Spleen (tissue), 13 donors: ENCODE measurements at places on chromosomes 16 and 17.

GRCh38 chr17:69719474-69720048 lies 305.1 kb downstream of the MAP2K6 start:
- no peak for DNase-seq

DNA sequence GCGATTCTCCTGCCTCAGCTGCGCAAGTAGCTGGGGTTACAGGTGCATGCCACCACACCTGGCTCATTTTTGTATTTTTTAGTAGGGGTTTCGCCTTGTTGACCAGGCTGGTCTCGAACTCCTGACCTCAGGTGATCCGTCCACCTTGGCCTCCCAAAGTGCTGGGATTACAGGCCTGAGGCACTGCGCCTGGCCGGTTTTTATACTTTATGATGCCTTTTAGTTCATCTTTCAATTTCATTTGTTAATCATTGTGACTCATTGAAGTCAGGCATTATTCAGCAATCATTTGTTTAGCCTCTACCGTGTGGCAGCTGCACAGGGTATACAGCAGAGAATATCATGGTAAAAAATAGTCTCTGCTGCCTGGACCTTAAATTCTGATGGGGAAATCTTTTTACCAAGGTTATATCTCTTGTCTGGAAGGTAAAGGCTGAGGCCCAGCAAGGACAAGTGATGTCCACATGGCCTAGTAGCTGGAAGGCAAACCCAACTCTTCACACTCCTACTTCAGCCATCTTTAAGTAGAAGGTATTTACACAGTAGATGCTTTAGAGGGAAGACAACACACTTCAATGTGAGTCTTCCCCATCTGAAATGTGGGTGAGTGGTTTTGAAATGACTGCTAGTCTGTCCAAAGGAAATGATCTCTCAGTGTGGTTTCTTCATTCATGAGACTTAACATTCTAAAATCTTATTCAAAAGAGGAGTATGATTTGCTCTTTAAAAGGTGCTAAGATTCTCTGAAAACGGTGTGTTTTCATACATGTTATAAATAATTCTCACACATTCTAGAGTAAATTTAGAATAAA lies 2.4 kb downstream of the PRPSAP2 start:
- DNase-seq = no peak

GRCh38 chr17:39485555-39485954 lies 24.3 kb downstream of the CDK12 start:
- DNase-seq = no peak

- DNase-seq = no peak
Measured at GRCh38 chr17:5672141-5672540, 87.8 kb upstream of the NLRP1 start.

- DNase-seq = no peak
Measured at GRCh38 chr16:57504001-57504400, 17.7 kb upstream of the DOK4 start.

- no peak for DNase-seq
Measured at GRCh38 chr17:58703137-58703915, 10.9 kb downstream of the RAD51C start.

DNA sequence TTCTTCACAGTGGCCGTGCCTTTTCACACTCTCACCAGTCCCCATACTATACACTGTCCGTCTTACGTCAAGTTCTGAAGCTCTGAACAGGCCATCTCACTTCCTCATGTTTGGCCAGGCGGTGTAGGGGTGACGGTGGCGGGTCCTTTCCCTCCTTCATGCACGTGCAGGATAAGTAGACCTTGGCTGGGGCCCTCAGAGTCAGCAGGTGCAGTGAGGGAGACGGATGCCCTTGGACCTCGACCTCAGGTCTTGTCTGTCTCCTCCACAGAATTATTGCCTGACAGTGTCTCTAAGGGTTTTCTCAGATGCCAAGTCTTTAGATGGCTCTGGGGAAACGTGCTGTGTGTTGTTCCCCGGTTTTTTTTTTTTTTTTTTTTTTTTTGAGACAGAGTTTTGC lies 37.6 kb downstream of the RAB11FIP3 start:
- DNase-seq = no peak

DNA sequence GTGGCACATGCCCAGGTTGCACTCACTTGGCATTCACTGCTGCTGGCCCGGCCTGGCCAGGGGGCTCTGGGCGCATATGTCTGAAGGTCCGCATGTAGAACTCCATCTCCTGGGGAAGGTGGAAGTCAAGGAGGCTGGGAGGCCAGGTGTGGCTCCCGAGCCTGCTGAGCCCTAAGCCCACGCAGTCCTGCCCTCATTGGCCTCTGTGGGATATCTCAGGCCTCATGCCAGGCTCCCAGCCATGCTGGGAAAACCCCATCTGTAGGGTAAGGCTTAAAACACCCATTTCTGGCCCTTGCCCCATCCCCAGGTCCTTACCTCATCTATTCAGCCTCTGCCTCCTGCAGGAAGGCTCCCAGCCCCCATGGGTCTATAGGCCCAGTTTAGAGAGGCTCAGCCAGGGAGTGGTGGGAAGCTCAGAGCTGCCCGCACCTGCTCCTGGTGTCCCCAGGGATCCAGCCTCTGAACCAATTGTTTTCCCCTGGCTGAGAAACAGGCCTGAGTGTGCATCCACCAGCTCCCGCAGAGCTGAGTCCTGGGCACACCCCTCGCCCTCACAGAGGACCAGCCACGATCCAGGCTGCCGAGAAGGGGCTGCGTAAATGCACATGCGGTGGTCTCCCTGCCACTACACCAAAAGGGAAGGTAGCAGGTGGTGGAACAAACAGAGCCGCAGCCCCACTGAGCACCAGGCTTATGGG lies 2.3 kb upstream of the TPPP3 start:
- DNase-seq = peak; percentile 70

DNA sequence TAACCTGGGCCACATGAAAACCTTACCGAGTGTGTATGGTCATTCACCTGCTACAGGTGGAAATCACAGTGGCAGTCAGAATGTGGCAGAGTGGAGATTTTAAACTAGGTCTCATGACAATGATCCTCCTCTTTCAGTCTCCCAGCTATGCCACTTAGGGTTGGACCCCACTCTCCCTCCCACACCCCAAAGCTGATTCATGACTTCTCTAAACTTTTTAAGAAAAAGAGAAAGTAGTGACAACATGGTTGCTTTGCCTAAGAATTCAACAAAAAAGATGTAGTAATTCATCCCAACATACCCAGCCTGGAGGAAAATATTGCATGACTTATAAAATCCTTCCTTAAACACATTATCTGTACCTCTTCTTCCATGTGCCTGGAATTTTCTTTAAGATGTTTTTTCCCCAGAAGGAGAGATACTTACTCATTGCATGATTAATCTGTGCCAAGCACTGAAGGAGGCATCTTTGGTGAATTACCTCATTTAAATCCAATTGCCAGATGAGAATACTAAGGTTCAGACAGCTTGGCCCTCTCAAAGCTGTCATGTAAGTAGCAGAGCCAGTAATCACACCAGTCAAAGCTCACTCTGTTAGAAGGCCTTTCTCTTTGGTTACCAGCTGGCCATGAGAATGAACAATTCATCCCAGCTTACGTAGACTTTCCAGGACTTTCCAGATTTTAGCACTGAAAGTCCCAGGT lies 119.9 kb downstream of the COPRS start:
- DNase-seq = no peak

DNA sequence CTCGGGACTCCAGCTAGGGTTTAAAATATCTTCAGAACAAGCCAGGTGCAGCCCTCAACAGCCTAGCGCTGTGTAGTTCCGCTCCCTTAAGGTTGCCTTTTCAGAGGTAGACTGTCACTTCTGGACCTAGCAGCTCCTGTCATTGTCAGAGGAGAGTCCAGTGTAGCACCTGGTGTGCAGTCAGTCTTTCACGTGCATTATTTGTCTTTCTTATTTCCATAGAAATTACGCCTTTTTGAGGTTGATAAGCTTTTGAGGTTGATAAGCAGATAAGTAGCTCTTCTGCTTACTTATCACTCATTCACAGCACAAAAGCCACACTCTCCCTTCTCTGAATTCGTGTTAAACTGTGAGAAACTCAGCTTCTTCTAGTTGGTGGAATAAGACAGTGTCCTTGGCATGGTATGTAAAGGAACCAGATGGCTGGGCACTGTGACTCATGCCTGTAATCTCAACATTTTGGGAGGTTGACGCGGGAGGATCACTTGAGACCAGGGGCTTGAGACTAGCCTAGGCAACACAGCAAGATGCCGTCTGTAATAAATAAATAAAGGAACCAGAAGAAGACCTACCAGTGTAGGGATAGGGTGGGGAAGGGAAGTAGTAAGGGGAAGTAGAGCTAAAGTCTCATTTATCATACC lies 10.2 kb downstream of the EEF2K start:
- DNase-seq = no peak

GRCh38 chr16:56931271-56931891 lies 561 bp upstream of the HERPUD1 start:
- DNase-seq = no peak

GRCh38 chr16:3731126-3731935 lies 14.0 kb upstream of the TRAP1 start:
- peak; percentile 63 for DNase-seq

- DNase-seq = peak; percentile 30
Measured at GRCh38 chr16:86772671-86773353, 194.5 kb downstream of the FOXL1 start.

- DNase-seq = no peak
Measured at GRCh38 chr17:58312829-58313228, 15.8 kb downstream of the TSPOAP1 start.

GRCh38 chr16:61581417-61582046 lies 454.7 kb downstream of the CDH8 start:
- DNase-seq = peak; percentile 58

DNA sequence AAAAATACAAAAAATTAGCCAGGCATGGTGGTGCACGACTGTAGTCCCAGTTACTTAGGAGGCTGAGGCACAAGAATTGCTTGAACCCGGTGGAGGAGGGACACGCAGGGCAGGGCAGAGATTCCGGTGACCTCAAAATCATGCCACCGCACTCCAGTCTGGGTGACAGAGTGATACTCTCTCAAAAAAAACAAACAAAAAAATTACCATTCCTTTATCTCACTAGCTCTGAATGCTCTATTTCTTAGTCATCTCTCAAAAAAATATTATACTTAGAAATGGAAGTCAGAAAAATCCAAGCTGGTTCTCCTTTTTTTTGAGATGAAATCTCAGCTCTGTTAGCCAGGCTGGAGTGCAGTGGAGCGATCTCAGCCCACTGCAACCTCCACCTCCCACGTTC lies 40.8 kb downstream of the SPOP start:
- DNase-seq = no peak

DNA sequence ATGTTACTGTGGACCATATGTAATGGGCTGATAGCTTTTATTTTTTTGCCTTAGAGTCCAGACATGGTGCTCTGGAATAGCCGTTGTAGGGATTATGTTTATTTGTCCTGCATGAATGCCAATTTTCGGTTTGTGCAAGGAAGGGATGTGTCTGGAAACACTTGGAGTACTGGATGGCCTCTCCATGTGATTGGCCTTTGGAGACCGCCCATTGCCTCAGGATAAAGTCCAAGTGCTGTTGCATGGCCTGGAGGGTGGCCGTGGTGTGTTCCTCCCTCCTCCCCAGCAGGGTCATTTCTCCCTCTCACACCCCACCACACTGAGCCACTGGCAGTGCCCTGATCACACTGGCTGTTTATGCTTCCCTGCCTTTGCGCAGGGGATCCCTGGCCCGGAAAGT lies 93.9 kb downstream of the MSI2 start:
- DNase-seq = no peak

- DNase-seq = no peak
Measured at GRCh38 chr16:14106961-14107360, 35.8 kb downstream of the MRTFB start.

GRCh38 chr16:88846088-88846487 lies 10.7 kb downstream of the GALNS start:
- no peak for DNase-seq

DNA sequence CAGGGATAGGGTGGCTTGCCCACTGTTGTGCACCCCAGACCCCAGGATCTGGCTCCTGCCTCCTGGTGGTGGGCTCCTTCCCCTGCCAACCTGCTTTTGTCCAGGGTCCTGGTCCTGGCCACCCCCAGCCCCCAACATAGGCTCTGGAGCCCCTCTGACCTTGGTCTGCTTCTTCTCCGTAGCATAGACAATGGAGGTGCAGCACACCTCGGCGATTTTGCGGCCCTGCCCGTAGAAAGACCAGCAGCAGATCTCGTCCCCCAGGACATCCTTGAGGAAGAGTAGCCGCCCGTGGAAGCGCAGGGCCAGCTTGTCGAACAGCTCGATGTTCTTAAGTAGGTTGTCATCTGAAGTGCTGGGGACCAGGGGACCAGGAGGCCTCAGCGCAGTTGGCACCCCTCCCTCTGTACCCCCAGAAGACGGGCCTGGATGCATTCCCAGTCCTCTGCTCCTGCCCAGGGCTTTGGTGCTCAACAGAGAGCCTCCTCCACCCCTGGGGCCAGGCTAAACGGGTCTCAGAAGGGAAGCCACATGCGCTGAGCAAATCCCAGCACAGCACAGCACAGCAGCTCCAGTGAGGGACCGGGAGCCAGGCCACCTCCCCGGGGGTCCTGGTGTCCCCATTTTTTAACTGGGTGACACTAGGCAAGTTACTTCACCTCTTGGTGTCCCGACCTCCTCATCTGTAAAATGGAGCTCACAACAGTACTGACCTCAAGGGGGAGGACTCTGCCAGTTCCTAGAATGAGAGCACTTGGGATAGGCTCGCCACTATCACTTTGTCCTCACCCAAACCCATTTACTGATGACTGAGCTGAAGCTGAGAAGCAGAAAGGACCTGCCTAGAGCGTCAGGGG lies 10.8 kb downstream of the ASPHD1 start:
- peak; percentile 47 for DNase-seq

DNA sequence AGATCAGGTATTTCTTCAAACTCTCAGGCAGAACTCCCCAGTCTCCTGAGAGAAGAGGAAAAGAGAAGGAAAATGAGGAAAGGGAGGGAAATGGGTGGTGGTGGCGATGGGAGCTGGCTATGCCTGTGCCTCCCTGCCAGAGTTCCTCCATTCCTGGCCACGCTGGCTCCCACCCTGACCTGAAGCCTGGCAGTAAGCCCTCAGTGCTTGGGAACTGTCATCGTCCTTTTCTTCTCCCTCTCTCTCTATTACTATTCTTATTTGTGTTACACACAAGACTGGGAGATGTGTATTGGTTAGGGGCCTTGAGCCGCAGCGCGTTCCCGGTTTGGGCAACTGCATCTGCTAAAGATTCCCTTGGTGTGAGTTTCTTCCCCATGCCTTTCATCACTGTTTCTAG lies 44.6 kb downstream of the GOSR1 start:
- DNase-seq = no peak

DNA sequence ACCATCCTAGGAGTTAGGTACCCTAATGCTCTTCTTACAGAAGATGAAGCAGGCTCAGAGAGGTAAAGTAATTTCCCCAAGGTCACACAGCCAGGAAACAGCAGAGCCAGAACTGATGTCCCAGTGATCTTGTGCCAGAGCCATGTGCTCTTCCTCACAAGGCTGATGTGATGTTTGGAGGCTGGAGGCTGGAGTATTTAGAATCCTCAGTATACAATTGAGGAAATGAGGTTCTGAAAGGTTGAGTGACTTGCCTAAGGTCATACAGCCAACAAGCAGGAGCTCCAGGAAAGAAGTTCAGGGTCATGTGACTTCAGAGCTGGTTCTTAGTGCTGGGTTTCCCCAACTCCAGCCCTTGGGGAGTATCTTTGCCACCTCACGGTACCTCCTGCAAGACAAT lies 18.5 kb downstream of the ITPRIPL2 start:
- no peak for DNase-seq
